NCI-H82 (cell line): ENCODE measurements at places on chromosomes 2 and 18.
A peak's percentile ranks its signal among the peaks of the same experiment; 100 is the strongest.

DNA sequence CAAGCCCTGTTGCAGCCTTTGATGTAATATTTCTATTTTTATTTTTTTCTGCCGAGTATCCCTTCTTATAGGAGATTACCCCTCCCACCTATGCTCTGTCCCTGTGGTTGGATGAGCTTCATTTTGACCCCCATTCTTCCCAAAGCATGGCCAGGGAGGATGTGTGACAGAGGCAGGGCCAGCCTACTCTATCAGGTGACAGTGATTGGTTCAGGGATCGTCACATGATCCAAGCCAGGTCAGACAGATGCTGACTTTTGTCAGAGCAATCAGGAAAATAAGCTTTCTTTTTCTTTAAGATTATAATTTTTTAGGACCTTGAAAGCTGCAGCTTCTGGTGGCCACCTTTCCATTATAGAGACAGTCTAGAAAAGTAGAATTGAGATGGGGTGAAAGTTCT lies 314.3 kb downstream of the NUP35 start:
- no peak for DNase-seq

GRCh38 chr2:164841719-164842623 lies at the start of gene COBLL1:
TSS of gene COBLL1 (minus strand) at chr2:164841823. CDS start at chr2:164841196, 627 bp downstream.
- DNase-seq, result peak; percentile 91

GRCh38 chr2:100297511-100297910 lies 24.8 kb downstream of the LONRF2 start:
- no peak for DNase-seq

GRCh38 chr2:120826716-120827410 lies 91.2 kb downstream of the GLI2 start:
- DNase-seq, result no peak

- DNase-seq, result no peak
Measured at GRCh38 chr2:232533944-232534710, 5.4 kb upstream of the CHRNG start.

DNA sequence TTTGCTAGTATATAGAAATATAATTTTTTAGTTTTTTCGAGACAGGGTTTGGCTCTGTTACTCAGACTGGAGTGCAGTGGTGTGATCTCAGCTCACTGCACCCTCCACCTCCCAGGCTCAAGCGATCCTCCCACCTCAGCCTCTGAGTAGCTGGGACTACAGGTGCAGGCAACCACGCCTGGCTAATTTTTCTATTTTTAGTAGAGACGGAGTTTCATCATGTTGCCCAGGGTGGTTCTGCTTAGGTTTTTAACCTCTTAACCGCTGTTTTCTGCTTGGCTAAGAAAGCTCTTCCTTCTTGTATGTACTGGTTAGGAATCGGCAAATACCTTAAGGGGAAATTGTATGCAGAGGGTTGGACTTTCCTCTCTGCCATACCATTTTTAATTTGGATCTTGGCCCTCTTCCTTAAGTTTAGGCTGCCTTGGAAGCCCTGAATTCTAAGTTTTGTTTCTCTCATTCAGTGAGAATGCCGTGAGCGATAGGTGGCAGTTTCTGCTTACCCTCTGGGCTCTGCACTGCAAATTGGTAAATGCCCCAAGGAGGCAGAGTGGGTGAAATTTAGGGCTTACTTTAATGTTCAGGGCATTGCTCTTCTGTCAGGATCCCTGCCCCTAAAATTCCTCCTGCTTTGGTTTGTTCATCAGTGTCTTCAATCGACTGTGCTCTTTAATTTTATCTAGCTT lies 32.3 kb downstream of the EML6 start:
- no peak for DNase-seq

- no peak for DNase-seq
Measured at GRCh38 chr18:36672437-36673344, 156.1 kb downstream of the TPGS2 start.

DNA sequence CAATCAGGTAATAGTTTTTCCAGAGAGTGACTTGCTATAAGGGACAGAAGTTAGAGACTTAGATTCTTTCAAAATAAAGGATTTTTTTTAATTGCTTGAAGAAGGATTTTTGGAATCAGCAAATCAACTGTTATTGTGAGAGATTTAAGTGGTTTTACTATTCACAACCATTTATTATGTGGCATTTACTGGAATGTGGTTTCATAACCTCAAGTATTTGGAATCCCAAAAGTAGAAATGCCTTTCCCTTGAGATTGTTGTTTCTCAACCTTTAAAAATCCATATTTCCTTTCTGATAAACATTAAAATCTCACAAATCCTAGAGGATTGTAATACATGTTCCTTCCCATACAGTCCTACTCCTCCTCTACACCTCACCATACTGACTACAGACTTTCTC lies 5.0 kb downstream of the TANK start:
- no peak for DNase-seq

- no peak for DNase-seq
Measured at GRCh38 chr2:65395621-65396347, 36.6 kb downstream of the SPRED2 start.

GRCh38 chr2:18987592-18988073 lies 370.8 kb downstream of the OSR1 start:
- peak; percentile 5 for DNase-seq

- DNase-seq, result peak; percentile 69
Measured at GRCh38 chr2:38074764-38075506, 1.0 kb downstream of the CYP1B1 start.

DNA sequence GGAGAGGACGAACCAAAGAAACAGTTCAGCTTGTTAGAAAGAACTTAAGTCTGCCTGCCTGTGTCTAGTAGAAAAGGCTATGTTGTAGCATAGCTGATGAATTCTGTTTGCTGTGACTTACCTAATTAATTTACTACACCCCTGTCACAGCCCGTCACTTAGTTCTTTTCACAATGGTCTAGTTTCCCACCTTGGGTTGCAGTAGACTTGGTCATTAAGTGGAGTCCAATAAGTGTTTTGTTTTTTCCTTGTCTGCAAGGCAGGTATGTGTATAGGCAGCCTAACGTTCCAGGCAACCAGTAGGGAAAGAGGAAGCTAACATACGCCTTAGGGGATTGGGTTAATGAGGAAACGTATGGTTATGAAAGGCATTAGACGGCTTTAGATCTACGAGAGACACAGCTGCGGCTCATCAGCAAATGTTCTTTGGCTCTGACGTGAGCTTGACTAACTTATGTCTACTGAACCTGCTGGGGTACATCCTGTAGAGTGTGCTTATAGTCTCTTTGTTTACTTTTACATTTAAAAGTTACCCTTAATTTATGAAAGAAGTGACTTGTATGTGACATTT lies 180.1 kb downstream of the PRPF40A start:
- DNase-seq, result peak; percentile 93

DNA sequence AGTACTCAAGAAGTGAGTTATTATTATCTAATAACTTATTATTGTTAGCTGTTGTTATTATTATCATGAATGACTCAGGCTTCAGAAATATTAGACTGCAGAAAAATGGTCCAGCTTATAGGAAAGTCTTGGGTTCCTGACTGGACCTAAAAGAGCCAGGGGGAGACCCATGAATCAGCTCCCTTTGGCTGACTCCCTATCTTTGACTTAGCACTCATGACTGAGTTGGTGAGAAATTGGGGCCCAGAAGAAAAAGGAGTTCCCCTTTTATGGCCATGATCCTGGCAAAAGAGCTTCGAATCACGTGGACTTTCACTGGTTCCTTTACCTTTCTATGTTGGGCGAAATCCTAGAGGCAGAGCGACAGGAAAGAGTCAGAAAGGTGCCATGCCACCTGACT lies 145.8 kb downstream of the MYO3B start:
- DNase-seq, result no peak

GRCh38 chr2:20299113-20299512 lies 51.5 kb downstream of the PUM2 start:
- no peak for DNase-seq

DNA sequence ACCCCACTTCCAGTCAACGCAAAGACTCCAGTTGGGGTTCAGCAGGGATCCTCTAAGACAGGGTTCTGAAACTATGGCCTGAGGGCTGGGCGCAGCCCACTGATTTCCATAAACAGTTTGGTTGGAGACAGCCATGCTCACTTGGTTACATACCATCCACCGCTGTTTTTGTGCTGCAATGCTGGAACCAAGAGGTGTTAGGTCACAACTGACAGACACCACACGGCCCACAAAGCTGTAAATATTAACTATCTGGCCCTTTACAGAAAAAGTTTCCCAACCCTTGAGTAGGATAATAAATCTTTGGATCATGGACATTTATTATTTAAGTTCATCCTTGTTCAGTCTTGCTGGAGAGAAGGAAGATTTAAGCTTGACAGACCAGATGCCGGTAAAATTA lies 8.4 kb upstream of the CD226 start:
- DNase-seq, result no peak

- no peak for DNase-seq
Measured at GRCh38 chr18:34364699-34365098, 140.0 kb upstream of the NOL4 start.

DNA sequence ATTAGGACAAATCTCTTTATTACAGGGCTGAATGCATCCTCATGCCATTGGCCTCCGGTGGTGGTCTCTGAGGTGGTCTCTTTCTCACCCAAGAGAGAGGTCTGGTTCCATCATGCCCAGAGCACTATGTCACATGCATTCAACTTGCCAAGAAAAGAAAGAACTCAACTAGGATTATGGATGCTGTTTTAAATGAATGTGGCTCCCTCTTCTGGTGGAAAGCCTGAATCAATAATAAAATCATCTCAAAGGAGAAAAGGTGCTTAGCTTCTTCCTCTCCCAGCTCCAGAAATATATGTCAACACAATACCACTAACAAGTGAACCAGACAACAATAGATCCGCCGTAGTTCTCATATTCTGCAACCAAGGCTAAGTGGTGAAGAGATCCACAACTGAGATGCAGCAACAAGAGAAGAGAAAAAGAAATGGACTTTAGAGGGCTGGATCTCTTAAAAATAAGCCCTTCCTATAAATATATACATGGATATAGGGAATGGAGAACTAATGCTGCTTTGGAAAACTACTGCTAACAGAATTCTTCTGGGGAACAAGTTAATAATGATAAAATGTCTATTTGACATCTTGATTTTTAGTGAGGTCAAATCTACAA lies 396.8 kb downstream of the NCKAP5 start:
- peak; percentile 86 for DNase-seq

GRCh38 chr2:37156857-37157714 lies at the start of gene EIF2AK2:
TSS of gene EIF2AK2 (minus strand) at chr2:37156980. CDS start at chr2:37147806, 9,174 bp downstream.
- DNase-seq, result peak; percentile 81

- DNase-seq, result no peak
Measured at GRCh38 chr18:50638884-50639420, 79.1 kb downstream of the MAPK4 start.

DNA sequence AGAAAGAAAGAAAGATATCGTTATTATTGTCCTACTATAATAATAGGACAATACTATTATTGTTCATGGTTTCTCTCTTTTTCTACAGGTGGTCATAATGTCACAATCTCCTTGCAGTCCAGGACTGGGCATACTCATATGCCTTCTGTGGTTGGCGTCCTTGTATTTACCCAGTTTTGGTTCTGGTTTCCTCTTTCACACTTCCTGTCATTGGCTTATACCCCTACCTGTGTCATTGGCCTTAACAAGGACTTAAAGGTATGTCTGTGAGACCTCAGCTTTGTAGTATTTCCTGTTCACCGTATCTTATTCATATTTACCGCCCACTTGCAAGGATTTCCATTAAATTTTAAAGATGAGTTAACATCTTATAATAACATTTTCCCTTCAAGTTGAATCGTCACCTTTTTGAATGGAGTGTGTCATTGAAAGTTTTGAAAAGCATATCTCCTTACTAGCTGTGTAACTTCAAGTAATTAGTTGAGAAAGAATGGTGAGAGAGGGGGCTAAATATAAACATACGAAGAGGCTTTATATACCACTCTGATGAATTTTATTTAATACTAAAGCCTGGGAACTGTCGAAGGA lies 36.5 kb upstream of the HTR2B start:
- DNase-seq, result no peak

DNA sequence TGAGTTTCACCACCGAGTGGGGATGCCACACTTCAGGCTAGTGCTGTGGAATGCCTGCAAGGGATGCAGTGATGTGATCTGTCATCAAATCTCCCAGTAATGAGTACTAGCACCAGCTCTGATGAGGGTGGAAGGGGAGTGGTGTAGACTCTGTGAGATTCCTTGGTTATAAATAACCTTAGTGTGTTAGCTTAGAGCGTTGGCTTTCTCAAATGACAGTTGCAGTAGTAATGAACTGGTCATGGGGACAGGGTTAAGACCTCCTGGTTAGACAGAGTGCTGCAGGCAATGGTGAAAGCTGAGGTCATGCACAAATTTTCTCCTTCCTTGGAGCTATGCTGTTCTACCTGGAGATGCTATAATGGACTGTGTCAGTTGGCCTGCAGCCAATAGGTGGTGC lies 1063.4 kb upstream of the CRIM1 start:
- DNase-seq, result no peak

GRCh38 chr2:30765876-30766470 lies 41.3 kb downstream of the CAPN13 start:
- DNase-seq, result no peak

DNA sequence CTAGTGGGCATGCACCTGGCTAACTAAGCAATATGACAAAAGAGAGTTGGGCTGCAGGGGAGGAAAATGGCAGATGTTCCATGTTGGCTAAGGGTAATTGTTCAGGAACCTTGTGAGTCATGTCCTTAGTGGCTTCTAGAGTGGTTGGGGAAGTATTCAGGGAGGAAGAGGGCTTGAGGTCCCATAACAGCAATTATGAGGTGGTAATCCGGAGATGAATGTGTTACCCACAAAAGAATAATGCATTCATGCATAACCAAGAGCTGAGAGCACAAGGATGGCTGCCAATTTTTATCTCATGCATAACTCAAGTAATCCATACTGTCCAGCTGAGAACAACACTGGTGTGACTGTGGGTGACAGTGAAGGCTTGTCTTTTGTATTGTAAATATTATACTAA lies 42.9 kb downstream of the TMEFF2 start:
- DNase-seq, result no peak

- DNase-seq, result no peak
Measured at GRCh38 chr2:129780316-129781270, 198.9 kb upstream of the RAB6C start.

DNA sequence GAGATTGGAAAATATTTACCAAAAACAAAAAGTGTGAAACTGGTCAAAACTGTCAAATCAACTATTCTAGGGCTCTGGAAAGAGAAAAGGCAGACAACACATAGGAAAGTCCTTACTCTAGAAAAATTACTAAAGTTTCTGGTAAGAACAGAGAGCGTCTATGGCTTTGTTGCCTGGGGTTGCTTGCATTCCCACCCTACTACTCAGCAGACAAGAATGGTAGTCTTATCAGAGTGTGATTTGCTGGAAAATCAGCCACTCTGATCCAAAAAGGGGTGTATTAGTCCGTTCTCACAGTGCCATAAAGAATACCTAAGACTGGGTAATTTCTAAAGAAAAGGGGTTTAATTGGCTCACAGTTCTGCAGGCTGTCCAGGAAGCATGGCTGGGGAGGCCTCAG lies 50.3 kb upstream of the CDH20 start:
- DNase-seq, result no peak
